ENCODE measurements at places on chromosomes 12 and 14.

GRCh38 chr14:100409651-100410050, 86.5 kb downstream of the SLC25A47 start:
- DNase-seq, result no peak

DNA sequence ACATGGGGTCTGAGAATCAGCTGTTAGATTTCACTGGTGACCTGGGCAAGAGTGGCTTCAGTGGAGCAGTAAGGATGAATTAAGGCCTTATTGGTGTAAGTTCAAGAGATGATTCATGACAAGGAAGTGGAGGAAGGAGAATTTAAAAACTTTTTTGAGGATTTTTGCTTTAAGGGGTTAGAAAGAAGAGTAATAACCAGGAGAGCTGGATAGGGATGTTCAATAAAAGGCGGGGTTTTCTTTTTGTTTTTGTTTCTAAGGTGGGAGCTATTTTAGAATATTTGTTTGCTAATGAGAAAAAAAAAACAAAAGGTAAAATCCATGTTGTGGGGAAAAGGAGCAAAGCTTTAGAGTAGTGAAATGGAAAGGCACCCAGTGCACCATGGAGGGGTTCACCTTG, 15.2 kb upstream of the TUBA1B start:
- no peak for DNase-seq

DNA sequence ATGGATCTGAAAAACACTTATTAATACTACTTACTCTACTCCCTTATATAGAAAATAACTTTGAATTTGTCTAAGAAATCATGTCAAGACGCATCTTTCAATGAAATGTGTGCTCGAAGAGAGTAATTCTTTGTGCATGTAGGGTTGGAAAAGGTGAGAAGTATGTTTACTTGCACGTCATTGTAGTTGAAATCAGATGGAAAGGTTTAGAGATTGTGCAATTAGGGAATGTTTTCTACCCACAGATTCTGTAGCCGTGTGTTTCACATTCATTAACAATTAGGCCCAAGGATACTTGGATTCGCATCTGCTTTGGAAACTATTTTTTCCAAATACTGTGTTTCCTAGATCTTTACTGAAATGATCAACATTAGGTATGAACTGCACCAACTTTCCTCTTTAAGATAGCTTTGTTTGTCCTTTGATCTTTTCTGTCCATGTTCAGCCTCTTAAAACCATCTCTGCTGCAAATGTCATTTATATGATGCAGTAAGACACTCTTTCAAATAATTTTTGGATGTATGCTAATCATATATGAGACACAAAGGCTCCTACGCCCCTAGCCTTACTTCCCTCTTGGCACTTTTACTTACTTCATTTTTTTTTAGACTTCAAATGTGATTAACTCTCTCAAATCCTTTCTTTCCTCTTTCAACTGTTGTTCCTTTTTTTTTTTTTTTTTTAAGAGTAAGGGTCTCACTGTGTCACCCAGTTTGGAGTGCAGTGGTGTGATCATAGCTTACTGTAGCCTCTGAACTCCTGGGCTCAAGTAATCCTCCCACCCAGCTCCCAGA, 58.0 kb upstream of the PSMA6 start:
- DNase-seq, result peak; percentile 26

DNA sequence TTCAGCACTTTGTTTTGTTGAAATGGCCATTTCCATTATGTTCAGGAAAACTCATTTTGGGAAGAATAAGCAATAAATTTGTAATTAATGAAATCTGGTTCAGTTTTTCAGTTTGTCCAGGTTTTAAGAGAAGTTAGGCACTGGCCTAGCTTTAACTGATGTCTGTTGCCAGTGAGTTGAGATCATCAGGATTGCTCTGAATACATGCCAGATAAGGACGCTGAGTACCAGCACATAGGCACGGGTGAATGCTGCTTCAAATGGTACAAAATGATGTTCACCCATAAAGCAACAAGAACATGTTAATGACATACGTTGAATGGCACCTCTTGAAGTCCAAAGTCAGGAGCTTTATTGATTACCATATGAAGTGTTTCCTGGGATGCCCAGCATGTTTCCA, 46.5 kb downstream of the PIWIL1 start:
- no peak for DNase-seq

- DNase-seq, result no peak
Observed at GRCh38 chr12:82660541-82661325, 26.0 kb upstream of the TMTC2 start.

DNA sequence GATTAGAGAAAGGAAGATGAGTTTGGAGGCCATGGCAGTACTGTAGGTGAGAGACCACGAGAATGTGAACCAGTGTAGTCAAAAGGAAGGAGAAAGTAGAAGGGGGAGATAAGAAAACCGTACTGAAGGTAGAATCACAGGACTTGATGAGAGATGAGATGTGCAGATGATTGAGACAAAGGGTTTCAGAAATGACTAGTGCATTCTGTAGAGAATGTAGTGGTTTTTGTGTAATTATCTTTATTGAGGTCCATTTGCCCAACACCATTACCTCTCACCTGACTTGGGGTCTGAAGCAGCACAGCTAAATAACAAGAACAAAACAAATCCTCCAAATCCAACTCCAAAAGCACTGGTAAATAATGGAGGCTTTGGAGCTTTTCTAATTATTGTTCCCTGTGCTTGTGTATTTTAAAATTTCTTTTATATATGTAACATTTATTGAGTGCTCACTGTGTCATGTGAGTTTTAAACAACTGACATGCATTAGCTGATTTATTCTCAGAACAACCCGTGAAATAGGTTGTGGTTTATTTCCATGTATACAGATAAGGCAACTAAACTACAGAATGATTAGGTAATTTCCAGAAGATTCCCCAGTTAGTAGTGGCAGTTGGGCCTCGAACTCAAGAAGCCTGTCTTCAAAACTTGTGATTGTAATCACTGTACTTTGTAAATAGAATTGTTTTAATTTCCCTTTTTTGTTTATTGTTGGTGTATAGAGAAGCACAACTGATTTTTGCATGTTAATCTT, 390.0 kb downstream of the AEBP2 start:
- no peak for DNase-seq

DNA sequence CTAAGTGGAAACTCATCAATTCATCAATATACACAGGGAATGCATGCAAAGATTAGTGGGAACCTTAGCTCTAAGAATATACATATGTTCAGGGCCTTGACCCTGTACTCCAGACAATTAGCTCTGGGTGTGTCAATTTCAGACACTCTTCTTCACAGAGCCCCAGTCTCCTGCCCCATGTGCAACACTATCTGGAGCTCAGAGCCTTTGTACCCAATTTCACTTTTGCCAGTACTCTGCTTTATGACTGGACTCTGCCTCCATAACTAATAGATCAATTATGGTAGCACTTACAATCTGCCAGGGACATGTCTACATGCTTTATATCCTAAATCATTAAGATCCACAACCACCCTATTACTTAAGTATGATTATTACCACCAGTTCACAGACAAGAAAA, 152.5 kb upstream of the PLEKHG7 start:
- DNase-seq, result no peak

DNA sequence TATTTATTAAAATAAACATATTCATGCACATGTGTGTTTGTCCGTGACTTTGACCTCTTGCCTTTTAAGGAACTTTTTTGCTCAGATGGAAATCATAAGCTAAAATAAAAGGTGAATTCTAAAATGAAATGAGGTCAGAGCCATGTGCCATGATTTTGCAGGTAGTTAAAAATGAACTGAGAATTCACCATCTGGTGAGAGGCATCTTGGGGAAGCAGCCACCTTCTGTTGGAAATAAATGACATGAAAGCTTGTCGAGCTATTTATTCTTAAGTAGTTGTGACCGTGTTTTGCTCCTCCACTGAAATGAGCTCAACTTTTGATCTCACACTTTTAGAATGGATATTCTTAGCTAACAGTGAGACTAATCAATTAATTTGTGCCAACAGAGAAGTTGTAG, 56.8 kb upstream of the CNOT2 start:
- no peak for DNase-seq

DNA sequence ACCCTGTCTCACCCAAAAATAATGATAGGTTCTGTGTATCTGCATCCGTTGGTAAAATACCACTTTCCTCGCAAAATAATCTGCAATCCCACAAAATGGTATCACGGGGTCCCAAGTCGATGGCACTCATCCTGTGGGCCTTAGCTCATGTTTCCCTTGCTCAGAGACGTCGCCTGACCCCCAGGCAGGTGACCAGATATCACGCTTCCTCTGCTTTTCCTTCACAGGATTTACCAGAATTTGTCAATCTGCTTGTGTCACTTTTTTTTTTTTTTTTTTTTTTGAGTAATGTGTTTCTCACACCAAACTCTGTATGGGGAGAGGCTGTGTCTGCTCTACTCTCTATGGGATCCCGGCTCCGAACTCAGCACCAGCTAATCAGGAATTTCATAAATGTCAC, 162.7 kb downstream of the PRKCH start:
- DNase-seq, result no peak

GRCh38 chr12:131537267-131537958, 173.5 kb upstream of the SFSWAP start:
- no peak for DNase-seq

- no peak for DNase-seq
Observed at GRCh38 chr12:46500673-46501072, 128.1 kb upstream of the SLC38A2 start.

- DNase-seq, result no peak
Observed at GRCh38 chr12:124185971-124186686, 108.8 kb upstream of the RFLNA start.

DNA sequence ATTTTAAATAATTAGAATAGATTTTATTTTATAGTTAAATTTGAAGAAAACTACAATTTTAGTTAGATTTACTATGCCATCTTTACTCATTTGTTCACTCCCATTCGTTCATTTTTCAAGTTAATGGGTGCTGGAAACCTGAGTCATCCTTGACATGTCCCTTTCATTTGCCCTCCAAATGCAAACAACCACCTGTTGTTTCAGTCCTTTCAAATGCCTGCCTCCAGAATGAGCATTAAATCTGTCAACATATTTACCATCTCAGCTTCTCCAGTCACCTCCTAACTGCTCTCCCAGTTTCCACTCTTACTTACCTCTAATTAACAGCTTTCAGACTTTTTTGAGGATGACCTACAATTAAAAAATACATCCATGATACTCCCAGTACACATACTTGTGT, 375.5 kb downstream of the RAD51B start:
- no peak for DNase-seq

- no peak for DNase-seq
Observed at GRCh38 chr12:7289743-7290142, 14.1 kb upstream of the ACSM4 start.

DNA sequence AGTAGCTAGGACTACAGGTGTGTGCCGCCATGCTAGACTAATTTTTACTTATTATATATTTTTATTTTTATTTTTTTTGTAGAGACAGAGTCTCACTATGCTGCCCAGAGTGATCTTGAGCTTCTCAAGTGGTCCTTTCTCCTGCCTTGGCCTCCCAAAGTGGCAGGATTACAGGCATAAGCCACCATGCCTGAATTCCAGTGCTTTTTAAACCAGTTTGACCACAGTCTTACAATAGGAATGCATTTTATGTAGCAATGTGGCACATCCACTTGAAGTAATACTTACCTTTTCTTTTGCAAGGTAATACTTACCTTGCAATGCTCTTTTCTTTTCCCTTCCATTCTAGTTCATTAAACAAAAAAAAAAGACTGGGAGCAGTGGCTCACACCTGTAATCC, 38.0 kb upstream of the CPM start:
- DNase-seq, result no peak

DNA sequence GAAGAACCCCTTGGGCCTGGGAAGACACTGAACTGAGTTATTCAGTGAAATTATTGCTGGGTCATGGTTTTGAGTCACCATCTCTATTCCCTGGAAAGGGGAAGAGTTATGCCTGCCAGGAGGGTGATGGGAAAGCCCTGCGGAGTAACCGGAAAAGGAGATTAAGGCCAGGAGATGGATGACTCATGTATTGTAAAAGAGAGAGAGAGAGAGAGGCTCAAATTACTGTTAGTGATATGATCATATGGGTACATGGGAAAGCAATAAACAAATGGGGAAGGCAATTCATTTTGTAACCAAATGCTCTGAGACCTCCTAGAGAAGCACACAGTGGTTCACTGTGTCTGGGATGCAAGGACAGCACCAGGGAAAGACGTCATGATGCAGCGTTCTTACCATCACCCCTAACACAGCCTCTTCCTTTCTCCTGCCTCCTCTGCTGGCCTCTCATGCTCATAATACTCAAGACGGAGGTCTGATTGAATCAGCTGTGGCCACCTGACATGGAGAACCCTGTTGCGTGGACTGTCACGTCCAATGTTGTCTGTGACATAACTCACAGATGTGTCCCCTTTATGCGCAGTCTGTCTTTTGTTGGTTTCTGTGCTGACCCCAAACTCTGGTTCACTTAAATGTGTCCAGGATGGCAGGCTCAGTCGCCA, 243.7 kb downstream of the TMEM132D start:
- peak; percentile 74 for DNase-seq

DNA sequence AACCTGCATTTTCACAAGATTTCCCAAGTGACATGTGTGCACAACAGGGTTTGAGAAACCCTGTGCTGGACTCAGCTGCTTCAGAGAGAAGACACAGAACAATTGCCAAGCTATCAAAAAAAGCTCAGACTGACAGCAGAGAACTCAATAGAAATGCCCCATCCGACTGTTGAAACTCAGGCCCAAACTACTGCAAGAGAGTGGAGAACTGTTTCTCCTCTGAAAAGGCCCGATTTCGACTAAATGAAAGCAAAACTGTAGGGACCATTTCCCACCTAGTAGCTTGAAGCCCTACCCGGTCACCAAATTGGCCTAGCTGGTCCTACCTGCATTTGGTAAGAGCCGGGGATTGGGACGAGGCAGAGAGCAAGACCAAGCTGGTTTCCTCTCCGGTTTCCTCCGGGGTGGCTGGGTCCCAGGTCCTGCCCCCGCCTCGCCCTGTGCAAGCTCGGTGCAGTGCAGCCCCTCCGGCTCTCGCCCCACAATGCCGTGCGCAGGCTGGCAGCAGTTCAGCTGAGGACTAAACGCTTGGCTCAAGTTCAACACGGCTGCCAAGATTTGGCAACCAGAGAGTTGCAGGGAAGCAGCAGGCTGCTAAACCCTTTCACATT, 1180.6 kb downstream of the VRK1 start:
- DNase-seq, result no peak

GRCh38 chr12:116390401-116391335, 113.2 kb upstream of the MED13L start:
- no peak for DNase-seq
